Tracheal epithelial cell (primary cell): ENCODE measurements at places on chromosomes 5 and 9. TPM values are rescaled to one million over a fixed set of nuclear protein-coding genes. Genes with fewer than 3 reads are reported as not detected.

LAMC3 gene
- not detected in 2 replicates for total RNA-seq

ZNF658 gene
- total RNA-seq = 2.7 and 5.3 TPM in 2 replicates

IL33 gene
- 3.6 and 12.8 TPM in 2 replicates for total RNA-seq

AGXT2 gene
- total RNA-seq = under 0.01 TPM in 1 of 2 replicates, not detected in the other
